ENCODE measurements at places on chromosomes 11 and 22.

- DNase-seq: no peak
Measured at GRCh38 chr11:112303616-112304015, 43.0 kb upstream of the PLET1 start.

DNA sequence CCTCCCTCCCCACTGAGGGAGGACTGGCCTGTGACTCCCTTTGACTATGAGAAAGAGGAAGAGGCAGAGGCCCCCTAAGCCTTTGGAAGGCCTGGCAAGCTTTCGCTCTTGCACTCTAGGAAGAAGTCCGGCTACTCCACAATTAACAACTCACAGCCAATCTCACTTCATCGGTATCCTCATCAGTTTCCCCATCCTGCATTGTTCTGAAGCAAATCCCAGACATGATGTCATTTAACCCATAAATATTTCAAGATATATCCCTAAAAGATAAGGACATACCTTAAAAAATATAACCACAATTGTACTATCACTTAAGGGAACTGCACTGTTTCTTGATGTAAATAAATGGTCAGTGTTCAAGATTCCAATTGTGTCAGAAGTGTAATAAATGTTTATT lies 63.1 kb downstream of the CWC15 start:
- DNase-seq: no peak

- no peak for DNase-seq
Measured at GRCh38 chr11:69479591-69480271, 1.7 kb upstream of the LINC01488 start.

- no peak for DNase-seq
Measured at GRCh38 chr11:40306938-40307548, 1152.4 kb downstream of the LRRC4C start.

- DNase-seq: no peak
Measured at GRCh38 chr11:108958368-108959104, 293.7 kb downstream of the DDX10 start.

- DNase-seq: no peak
Measured at GRCh38 chr11:45089251-45089650, 57.2 kb upstream of the PRDM11 start.

- DNase-seq: no peak
Measured at GRCh38 chr11:115497303-115497702, 6.9 kb downstream of the CADM1 start.

- DNase-seq: no peak
Measured at GRCh38 chr11:85539740-85540139, 87.4 kb downstream of the DLG2 start.

- no peak for DNase-seq
Measured at GRCh38 chr11:18105086-18105801, 638 bp downstream of the SAAL1 start.

GRCh38 chr11:28702871-28703270 lies 594.7 kb downstream of the METTL15 start:
- no peak for DNase-seq

Data from activated naive CD4-positive, alpha-beta T cell treated with anti-CD3 and anti-CD28 coated beads, Interleukin-2, amount 10 ng/mL, durations not matched to agents 7 days and 5 days (primary cell).